ENCODE measurements at places on chromosomes 7 and 10. TPM values are rescaled to one million over a fixed set of nuclear protein-coding genes. Genes with fewer than 3 reads are reported as not detected.

DNA sequence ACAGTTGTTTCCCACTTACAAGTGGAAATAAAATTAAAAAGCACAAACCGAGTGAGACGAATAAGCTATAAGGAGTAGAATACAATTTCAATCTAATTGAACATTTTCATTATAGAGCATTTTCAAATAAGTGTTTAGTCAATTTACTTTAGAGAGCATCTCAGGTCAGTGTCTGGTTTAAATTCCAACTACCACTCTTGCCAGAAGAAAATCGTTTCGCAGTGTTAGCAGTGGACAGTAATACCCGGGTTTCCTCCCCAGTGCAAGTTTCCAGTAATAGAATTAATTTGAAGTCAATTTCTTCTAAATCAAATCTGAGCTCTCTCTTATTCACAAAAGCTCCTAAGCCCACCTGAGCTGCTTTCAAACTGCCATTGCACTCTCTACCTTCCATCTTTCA, 45.7 kb downstream of the CREB3L2 start:
- no peak for DNase-seq

- no peak for DNase-seq
Observed at GRCh38 chr7:44101966-44102845, 1.9 kb upstream of the AEBP1 start.

- DNase-seq: no peak
Observed at GRCh38 chr7:104112623-104113022, 95.2 kb downstream of the ORC5 start.

- DNase-seq: peak; percentile 39
Observed at GRCh38 chr7:112129655-112130323, 76.4 kb downstream of the DOCK4 start.

DNA sequence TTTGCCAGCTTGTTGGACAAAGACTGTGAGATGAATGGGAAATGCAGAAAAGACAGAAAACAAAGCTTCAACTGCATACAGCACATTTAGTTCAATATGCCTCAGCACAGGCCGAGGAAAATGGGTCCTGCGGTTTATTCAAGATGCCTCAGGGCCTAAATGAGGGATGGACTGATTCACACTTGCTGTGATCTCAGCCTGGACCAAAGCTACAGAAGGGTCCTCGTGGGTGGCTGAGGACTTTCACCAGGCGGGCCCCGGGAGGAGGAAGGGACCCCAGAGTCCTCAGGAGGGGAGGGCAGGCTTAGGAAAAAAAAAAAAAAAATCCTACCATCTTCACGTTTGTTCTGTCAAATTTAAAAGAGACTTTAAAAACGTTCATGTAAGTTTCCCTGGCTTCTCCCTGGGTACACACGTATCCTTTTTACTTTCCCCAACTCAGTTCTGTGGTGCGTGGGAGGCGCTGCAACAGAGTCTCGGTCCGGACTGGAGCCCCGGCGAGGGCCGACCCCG, 624 bp upstream of the ZNF783 start:
- DNase-seq: no peak

DNA sequence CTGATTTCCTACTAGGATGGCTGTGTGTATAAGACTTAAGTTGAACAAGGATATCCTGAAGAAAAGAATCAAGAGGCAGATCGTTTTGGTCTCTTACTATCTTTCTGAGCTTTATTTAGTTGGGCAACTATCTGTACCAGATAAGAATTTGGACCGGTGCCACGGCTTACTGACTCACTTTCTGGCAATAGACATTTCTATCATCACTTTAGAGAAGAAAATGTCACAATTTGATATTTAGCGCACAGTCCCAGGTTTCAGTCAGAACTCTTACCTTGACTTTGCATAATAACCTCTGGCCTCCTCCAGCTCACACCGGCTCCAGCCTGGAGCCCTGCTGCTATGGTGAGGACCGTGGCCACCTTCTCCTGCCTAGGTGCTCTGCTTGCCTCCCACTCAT, 218.2 kb upstream of the MDFIC start:
- DNase-seq: no peak

DNA sequence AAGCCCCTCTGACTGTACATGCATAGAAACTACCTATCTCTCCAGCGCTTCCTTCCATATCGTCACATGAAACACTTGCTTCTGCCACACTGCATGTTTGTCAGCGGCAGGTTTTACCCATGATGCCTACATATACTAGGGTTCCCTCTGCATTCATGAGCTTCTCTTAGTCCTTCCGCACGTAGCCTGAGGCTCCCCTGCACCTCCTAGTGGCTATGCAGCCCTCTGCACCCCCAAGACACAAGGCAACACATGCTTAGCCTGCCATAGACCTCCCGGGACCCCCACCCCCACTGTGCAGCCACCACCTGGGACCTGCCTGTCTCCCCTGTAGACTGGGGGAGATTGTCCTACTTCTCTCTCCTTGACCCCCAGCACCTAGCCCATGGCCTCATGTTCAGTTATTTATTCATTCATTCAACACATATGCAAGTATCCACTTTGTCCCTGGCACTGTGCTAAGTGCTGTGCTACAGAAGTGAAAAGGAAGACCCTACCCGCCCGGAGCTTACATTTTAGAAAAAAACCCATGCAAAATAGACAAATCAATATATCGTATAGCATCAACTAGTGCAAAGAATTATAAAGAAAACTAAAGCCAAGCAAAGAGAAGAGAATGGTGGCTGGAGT, 23.5 kb downstream of the TMEM273 start:
- DNase-seq: peak; percentile 49

DNA sequence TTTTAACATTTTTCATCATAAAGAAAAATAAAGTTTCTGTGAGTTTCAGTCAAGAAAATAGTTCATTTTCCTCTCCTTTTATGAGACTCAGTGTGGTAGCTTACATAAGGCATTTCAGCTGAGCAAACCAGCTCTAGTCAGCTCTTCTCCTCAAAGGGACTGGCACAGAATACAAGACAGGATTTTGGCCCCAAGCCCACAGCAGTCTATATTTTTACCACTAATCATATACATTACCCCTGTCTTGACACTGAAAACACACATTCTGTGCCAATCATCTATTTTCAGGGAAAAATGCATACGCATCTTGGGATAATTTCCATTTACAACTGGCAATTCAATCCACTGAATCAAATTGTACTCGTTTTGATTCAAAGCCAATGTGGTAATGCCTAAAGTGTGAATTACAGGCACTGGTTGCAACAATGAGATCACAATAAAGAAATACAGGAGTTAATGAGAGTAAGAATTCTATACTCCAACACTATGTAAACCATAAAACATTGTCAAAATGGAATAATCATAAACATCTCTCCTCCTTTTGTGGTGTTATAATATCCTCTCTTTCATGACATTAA, 186.4 kb downstream of the CACNA2D1 start:
- no peak for DNase-seq

- DNase-seq: no peak
Observed at GRCh38 chr10:122630526-122630925, 69.1 kb downstream of the C10orf120 start.

DNA sequence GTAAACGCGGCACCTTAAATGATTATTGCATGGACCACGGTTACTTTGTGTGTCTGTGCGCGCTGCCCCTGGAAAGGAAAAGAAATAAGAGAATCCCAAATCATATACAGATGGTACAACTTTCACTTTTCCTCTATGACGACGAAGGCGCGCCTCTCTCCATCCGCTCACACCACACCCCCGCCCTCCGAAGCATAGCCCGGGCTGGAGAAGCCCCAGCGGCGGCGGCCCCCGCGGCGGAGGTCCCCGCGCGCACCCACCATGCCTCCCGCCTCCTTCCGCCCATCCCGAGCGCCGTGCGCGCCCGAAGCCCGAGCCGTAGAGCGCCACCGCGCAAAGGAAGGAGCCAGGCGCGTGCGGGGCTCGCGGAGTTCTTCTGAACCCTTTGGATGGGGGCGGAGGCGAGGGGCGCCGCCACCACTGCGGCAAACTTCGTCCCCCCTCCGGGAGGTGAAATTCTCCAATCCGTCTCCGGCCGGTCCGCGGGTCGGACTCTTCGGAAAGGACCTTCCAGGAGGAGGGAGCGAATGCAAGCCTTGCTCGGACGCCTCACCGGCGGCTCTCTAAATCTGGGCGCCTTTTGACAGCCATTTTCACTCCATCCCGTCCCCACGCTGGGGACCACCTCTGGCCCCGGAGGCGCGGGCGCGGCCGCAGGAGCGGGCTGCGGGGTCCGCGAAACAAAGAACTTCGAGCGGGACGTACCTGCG, 588 bp downstream of the GLI3 start:
- DNase-seq: peak; percentile 57

The DIP2C gene
- polyA plus RNA-seq: 18.4 TPM

The TUBB8 gene
- polyA plus RNA-seq: not detected

GRCh38 chr7:45196374-45196773, 38.8 kb downstream of the RAMP3 start:
- no peak for DNase-seq
